Epithelial cell of proximal tubule (primary cell): ENCODE measurements at places on chromosomes 6 and 20.
A peak's percentile ranks its signal among the peaks of the same experiment; 100 is the strongest.

- no peak for DNase-seq
These were observed 36.3 kb upstream of the IBTK start for GRCh38 chr6:82283771-82284410.

GRCh38 chr6:24680582-24680981 lies 13.7 kb downstream of the ACOT13 start:
- DNase-seq: no peak

DNA sequence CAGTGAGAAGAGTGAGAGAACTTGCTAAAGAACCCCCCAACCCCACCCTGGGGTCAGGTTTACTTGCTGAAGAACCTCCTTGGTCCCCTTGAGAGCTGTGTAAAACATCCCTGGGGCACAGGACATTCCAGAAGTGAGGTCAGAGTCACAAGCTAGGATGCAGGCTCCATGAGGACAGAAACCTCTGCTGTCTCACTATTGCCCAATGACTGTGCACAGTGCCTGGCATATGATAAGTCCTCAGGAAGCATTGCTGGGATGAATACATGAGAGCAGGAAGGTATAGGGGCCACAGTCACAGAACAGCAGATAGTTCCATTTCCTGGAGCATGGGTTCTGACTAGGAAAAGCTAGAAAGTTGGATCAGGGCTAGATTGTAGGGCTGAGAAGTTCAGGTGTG lies 18.4 kb downstream of the NT5E start:
- DNase-seq: no peak

DNA sequence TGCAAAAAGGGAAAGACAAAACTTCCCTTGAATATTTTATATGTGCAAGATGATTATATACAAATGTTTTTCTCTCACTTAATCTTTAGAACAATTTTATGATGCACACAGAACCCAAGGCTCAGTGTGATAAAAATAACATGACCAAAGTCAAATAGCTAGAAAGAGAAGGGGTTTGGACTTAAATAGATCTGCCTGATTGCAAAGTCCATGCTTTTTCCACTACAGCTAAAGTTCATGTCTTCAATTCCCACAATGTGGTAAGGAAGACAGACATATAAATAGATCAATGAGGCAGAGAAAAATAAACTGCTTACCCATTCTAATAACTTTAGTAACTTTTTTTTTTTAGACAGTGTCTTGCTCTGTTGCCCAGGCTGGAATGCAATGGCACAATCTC lies 143.8 kb downstream of the CDK19 start:
- DNase-seq: no peak

- DNase-seq: no peak
These were observed 496.5 kb downstream of the MAFB start for GRCh38 chr20:40192529-40192928.

DNA sequence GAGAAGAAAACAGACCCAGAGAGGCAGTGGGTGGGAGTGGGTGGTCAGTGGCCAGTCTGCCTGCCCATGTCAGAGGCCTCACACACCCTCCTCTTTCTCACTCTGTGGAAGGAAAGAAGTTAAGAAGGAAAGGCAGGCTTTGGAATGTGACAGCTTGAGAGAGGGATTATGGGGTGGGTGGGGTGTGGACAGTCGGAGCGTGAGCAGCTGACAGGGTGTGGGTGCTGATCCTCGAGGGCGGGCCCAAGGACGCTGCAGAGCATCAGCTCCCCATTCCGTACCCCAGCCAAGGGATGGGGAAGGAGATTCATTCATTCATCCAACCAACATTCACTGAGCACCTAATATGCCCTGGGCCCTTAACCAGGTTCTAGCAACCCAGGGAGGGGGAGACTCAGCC lies 4.8 kb downstream of the TGM6 start:
- no peak for DNase-seq

DNA sequence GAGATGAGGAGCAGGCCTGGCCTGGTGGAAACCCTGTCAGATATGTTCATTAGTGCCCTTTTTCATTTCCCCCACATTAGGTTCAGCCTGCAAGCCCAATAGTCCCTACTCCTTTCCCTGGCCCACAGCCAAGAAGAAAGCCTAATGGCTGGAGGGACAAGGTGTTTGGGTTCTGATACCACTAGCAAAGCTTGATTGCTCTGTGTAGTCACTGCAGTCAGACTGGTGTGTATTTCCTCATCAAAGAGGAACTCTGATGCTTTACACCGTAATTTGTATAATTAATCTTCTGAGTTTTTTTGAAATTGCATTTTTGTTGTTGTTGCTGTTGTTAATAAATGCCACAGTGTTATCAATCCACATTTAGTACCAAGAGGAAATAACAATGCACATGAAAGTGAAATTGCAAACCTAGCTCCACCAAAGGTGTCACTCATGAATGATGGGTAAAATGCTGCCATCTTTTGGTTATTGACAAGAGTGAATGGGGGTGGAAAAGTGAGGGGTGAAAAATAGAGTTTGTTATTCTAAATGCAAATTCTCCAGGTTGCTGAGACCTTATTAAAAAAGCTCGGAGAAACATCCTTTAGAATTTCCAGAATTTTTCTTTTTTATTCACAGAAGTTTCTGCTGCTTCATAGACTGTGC lies 320.2 kb upstream of the POU3F2 start:
- no peak for DNase-seq

DNA sequence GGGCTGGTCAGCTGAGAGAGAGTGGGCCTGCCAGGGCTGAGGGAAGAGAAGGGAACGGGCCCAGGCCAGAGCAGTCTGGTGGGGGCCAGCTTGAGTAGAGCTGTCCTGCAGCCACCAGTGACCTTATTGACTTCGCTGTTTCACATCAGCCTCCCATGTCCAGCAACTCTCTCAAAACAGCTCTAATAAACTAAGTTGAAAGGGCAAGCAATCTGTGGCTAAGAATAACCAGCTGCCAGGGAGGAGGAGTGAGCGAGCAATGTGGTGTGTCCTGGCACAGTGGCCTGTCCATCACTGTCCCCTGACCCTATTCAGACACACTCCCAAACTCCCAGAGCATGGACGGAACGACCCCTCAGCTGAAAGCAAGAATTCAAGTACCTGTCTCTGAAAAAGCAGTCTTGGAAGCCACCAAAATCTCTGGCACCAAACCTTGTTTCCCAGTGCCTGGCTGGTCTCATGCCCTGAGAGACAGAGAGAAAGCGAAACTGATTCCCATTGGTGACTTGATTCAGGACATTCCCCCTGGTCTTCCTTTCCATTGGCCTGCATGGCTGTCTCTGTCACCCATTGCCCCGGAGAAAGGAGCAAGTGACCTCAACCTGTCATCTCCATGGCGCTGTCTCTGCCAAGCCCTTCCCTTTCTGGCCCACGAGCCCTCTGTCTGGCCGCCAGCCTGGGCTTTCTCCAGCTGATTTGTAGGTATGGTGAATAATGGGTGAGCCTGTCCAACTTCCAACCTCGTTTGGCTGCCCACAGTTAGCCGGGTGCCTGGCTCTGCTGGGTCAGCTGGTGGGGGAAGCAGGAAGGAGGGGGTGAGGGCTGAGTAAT lies at the start of gene DDO:
TSS of gene DDO (minus strand) at position 490 of the 831 bp plus-strand sequence. CDS start 2,113 bp downstream, outside the sequence.
- DNase-seq: peak; percentile 36

GRCh38 chr6:79033279-79033678 lies 44.8 kb downstream of the PHIP start:
- no peak for DNase-seq

DNA sequence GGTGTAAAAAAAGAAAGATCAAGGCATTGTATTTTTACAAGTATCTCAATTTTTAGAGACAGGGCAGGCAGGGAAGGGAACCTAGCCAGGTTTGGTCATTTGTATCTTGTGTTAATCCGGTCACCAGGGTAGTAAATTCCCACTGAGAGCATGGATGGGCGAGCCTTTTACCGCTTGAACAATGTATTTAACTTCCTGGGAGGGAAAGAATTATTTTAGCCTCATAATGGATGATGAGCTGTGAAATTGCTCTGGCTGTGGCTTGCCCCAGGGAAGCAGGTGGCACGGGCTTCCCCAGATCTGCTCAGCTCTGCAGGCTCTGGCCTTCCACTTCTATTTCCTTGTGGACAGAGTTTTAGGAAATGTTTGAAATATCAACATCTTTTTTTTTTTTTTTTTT lies 72.9 kb downstream of the TOX2 start:
- no peak for DNase-seq

DNA sequence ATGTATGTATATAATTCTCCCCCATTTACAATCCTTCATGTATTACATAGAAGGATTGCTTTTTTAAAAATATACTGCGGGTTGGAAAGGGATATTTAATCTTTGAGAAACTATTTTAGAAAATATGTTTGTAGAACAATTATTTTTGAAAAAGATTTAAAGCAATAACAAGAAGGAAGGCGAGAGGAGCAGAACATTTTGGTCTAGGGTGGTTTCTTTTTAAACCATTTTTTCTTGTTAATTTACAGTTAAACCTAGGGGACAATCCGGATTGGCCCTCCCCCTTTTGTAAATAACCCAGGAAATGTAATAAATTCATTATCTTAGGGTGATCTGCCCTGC lies 3.6 kb downstream of the FOXC1 start:
- DNase-seq: no peak

DNA sequence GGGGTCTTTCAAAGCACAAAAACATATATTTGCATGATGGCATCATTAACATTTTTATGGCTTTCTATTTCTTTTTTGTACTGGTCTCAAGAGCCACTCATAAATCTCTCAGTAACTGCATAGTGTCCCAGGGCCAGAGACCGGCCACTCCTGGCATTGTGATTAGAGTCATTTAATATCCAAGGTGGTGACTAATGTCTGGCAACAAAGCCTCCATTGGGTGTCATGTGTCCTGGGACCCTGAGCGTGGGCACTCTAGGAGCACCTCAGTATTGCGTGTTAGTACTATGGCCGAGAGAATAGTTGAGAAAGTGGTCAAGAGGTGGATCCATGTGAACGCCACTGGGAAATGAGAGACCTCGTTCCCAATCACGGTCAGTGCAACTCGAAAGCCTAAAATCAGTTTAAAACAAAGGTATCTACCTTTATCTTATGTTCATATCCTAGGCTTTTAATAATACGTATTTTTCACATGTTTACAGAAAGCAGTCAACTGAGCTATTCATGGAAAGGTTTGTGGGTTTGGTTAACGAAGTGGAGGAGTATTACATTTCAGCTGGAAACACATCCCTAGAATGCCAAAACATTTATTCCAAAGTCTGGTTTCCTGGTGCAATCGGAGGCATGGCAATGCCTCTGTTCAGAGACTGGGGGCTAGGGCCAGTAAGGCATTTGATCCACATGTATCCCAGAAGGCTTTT lies 2.7 kb upstream of the ESR1 start:
- DNase-seq: no peak

- no peak for DNase-seq
These were observed 228.6 kb downstream of the KCNQ5 start for GRCh38 chr6:72850469-72850868.

DNA sequence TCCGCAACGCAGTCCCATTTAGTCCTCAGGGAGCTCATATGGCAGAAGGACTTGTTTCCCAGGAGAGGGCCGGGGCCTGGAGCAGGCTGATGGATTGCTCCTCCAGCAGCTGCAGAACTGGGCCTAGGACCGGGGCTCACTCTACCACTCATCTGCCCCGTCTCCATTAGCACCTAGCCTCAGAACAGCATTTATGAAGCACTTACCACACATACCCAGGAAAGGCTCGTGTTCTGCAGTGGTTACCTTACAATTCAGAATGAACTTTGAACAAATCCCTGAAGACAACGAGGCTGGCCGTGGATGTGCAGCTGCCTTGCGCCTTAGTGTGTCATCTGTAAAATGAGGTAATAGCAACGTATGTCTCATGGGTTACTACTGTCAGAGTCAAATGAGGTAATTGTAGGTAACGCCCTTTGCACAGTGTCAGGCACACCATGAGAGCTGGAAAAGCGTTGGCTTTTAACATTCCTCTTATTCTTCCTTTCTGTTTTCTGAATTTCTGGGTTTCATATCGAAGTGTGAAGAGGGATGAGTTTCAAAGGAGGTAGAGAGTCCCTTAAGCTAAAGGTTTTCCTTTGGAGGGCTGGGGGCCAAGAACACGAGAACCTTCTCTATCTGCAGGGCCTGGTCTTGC lies 46.3 kb upstream of the CD93 start:
- no peak for DNase-seq

GRCh38 chr6:151292974-151293687 lies 53.4 kb downstream of the AKAP12 start:
- no peak for DNase-seq

GRCh38 chr6:156647140-156647784 lies 129.9 kb upstream of the ARID1B start:
- DNase-seq: no peak

- DNase-seq: no peak
These were observed 50.7 kb upstream of the BHLHE23 start for GRCh38 chr20:63057171-63058117.

DNA sequence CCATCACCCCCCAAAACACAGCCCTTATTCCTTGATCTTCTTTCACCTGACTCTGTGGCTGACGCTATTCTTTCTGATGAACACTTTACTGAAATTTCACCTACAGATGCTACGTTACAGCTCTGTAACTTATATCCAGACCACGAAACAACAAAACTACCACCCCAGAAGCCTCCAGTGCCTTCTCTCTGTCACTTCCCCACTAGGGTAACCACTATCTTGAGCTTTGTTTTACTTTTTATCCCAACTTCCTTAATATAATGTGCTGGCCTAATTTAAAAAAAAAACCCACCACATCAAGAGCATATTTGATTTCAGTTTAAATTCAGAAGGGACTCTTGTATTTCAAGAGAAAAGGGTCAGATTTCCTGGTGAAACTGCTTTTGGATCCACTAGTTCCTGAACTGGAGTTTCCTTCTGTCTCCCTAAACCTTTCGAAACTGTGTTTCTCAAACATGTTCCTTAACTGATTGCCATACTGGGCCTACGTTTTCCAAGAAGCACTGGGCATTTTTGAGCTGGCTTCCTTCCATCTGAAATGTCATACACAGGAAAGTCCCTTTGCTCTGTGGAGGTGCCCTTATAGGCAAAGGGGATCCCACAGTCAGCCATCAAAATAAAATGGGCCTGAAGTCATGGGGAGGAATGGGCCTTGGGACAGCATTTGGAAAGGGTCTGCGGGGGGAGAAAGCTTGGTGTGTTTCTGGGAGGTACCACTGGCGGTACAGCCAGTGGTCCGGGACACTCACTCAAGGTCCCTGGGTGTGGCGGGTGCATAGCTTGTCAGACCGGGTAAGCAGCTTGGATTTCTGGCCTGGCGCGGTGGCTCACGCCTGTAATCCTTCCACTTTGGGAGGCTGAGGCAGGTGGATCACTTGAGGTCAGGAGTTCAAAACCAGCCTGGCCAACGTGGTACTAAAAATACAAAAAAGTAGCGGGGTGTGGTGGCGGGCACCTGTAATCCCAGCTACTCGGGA lies 25.8 kb upstream of the RTF2 start:
- no peak for DNase-seq

- DNase-seq: no peak
These were observed 22.3 kb upstream of the RPP40 start for GRCh38 chr6:5025911-5026819.

DNA sequence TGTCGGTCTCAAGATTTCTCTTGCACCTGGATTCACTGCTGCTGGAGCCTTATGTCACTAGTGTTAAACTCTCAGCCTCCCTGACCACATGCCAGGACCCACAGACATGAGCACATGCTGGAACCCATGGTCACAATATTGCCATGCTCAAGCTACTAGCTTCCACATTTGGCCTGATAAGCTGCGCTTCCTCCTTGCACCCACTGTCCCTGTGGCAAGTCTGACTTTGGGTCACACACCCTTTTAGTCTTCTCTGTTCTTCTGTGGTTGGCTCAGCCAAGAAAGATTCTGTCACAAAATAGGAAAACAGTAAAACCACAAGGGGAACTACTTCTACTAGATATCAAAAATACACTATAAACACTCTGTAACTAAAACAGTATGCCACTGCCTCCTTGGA lies 68.9 kb upstream of the HDAC2 start:
- no peak for DNase-seq

- no peak for DNase-seq
These were observed at the start of gene KHDRBS2 for GRCh38 chr6:62285612-62286469. TSS of gene KHDRBS2 (minus strand) at chr6:62286225.

- DNase-seq: no peak
These were observed 9.8 kb downstream of the SDC4 start for GRCh38 chr20:45338121-45339030.
